ENCODE measurements at places on chromosomes 6 and 20. TPM values are rescaled to one million over a fixed set of nuclear protein-coding genes. Genes with fewer than 3 reads are reported as not detected.

C20orf144 gene
- total RNA-seq, result not detected

JAG1 gene
- total RNA-seq, result 97.7 TPM

DLL1 gene
- 13.4 TPM for total RNA-seq

POFUT1 gene
- total RNA-seq, result 20.3 TPM

METTL24 gene
- total RNA-seq, result 25.8 TPM

GRCh38 chr6:127813699-127814027 lies 87.2 kb downstream of the THEMIS start:
- no peak overlapping the region for H3K27ac ChIP-seq
- no peak overlapping the region for H3K4me3 ChIP-seq
- no peaks in the 10 kb centered on the region for H3K27me3 ChIP-seq
- H3K4me1 ChIP-seq, result no peaks in the 10 kb centered on the region
- no peak for DNase-seq

GRCh38 chr20:7146552-7147219 lies 379.2 kb downstream of the BMP2 start:
- no peak for DNase-seq
- no peaks in the 10 kb centered on the region for H3K27me3 ChIP-seq
- H3K36me3 ChIP-seq, result no peaks in the 10 kb centered on the region
- no peak overlapping the region for H3K27ac ChIP-seq

- no peaks in the 10 kb centered on the region for H3K27me3 ChIP-seq
- no peak overlapping the region for H3K4me3 ChIP-seq
- H3K36me3 ChIP-seq, result no peaks in the 10 kb centered on the region
- DNase-seq, result no peak
Measured at GRCh38 chr6:159357211-159357915, 188.2 kb downstream of the FNDC1 start.

DNA sequence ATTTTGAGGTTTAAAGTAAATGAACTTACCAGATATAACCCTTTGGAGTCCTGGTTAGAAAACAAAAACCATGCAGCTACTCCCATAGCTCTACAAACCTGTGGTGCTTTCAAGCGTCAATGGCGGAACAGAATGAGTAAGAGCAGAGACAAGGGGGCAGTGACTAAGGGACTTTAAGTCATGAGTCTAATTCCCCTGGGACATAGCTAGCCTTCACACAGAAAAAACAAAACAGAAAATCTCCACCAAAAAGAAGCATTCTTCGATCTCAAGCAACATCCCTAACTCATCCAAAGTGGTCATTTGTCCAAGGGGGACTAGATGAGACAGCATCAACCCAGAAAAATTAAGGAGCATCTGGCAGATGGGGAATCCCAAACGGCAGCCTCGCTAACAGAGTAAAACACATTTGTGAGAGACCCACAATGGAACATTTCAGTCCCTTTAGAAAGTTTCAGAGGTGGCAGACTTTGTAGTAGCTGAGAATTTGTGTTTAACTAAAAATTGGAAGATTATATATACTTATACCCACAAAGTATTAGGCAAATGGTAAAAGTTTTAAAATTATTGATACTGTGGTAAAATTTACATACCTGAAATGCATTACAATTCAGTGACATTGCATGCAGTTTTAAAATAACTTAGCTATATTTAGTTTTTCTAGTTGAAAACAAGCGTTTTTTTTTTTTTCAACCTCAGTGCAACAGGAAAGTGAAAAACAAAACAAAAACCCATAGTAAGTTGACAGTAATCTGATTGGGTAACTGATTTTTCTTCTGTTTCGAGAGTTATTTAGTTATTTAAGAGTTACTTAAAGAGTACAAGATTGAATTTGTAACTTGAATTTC lies 67.5 kb downstream of the KCNQ5 start:
- H3K27me3 ChIP-seq, result no peaks in the 10 kb centered on the region
- H3K4me3 ChIP-seq, result no peak overlapping the region
- DNase-seq, result no peak
- no peaks in the 10 kb centered on the region for H3K4me1 ChIP-seq

GRCh38 chr6:35484921-35485392 lies 11.9 kb downstream of the TEAD3 start:
- DNase-seq, result no peak
- H3K27ac ChIP-seq, result no peak overlapping the region
- peaks cover 66% of the 10 kb centered on the region for H3K4me1 ChIP-seq
- H3K36me3 ChIP-seq, result peaks cover under 1% of the 10 kb centered on the region
- H3K27me3 ChIP-seq, result no peaks in the 10 kb centered on the region

DNA sequence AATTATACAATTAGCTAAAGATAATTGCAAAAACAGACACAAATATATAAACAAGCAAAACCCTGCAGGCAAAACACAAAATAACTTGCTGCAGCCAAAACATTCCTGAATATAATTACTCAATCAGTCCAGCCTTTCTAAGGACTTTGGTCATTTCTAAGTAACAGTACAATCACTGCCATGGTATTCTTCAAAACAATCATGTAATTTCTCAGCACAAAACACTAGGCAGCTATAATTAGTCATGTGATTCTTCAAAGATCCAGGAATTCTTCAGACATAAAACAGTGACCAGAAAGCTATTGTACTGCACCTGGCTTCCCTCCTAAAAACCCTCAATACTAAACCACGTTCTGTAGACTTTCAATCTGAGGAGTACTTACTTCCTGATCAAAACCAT lies 881.1 kb downstream of the EPHA7 start:
- no peaks in the 10 kb centered on the region for H3K4me1 ChIP-seq
- no peaks in the 10 kb centered on the region for H3K27me3 ChIP-seq
- peak; percentile 12 for DNase-seq
- no peak overlapping the region for H3K4me3 ChIP-seq
- H3K36me3 ChIP-seq, result no peaks in the 10 kb centered on the region
- H3K27ac ChIP-seq, result no peak overlapping the region

GRCh38 chr20:37389844-37390275 lies 43.9 kb downstream of the SRC start:
- no peak overlapping the region for H3K4me3 ChIP-seq
- no peaks in the 10 kb centered on the region for H3K27me3 ChIP-seq
- peaks cover 5% of the 10 kb centered on the region for H3K4me1 ChIP-seq
- DNase-seq, result no peak

- no peak overlapping the region for H3K4me3 ChIP-seq
- no peaks in the 10 kb centered on the region for H3K27me3 ChIP-seq
- H3K36me3 ChIP-seq, result no peaks in the 10 kb centered on the region
- H3K27ac ChIP-seq, result no peak overlapping the region
- DNase-seq, result no peak
Measured at GRCh38 chr6:38495922-38496635, 143.7 kb downstream of the BTBD9 start.

Data from stomach (tissue), 19 donors.